ENCODE measurements at places on chromosomes 11 and 22.

- no peak for DNase-seq
Observed at GRCh38 chr22:48247829-48248228, 1485.4 kb downstream of the TBC1D22A start.

- no peak for DNase-seq
Observed at GRCh38 chr11:73213196-73214143, 4.6 kb upstream of the P2RY2 start.

DNA sequence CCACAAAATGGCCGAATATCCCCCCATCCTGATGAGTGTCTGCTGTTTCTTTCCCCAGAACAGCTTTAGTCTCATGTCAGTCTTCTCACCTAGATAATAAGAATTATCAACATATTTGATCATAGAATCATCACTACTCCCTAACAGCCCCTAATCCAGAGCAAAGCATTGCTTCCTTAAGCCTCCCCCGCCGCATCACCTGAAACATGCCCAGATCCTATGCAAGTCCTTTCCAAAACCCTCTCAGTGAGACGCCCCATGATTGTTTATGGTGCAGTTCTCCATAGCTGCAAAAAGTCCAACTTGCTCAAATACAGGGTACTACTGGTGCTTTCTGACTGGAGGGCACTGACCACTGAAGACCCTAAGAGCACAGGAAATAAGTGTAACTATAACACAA is 20.1 kb downstream of the KCNJ1 start:
- DNase-seq = no peak

DNA sequence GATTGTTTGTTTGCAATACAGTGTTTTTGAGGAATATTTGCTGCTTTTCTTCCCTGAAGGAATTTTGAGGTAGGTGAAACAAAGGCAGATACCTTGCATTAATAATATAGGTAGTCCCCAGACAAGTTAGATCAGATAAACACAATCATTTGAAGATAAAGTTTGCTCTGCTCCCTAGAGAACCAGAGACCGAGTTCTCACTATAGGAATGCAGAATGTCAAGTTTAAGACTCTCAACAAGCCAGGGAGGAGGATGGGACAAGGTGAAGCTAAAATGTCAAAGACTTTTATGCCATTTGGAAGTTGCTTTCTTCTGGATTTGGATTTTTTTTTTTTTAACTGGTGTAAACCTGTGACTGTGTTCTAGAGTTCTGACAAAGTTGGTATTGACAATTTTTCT is 364.7 kb downstream of the TTC28 start:
- DNase-seq = no peak

- no peak for DNase-seq
Observed at GRCh38 chr11:105923252-105923651, 98.8 kb downstream of the MSANTD4 start.

- DNase-seq = no peak
Observed at GRCh38 chr11:130533113-130533798, 84.8 kb downstream of the ADAMTS15 start.

- DNase-seq = no peak
Observed at GRCh38 chr11:47967577-47968525, 12.5 kb upstream of the PTPRJ start.

DNA sequence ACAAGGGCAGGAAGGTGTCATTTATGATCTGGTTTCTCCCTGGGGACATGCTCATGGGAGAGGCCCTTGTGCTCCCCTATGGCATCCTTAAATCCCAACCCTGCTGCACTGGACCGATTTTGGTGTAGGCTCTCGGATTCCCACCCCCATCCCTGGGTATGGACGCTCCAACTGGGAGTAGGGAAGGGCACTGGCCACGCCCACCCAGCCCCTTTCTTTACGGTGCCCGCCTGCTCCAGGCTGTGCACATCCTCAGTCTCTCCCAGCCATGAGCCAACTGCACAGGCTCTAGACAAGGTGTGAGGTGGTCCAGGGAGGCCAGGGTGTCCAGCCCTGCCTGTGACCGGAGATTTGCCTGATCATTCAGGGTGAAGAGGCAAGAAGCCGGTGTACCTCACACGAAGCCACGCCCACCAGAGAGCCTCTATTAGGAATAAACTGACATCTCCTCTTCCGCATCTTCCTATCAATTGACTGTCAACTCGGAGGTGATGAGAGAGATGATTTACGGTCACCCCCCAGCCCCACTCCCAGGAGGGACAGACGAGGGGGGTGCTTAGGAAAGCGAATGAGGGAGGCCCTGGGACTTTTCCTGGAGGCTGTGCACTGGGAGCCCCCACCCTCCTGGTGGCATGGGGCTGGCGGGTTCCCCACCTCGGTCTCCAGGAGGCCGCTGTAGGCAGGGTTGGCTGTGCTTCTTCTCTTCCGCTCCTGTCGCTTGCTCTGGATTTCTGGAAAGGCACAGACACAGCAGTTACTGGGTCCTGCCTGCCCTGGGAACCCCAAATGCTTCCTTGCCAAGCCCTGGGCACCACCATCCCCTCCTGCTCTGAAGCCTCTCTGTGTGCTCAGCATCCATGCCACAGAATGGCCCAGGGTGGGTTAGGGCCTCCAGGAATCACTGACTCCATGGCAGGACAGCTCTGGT is 116.7 kb downstream of the PHF21B start:
- no peak for DNase-seq

GRCh38 chr11:62269654-62270278 is at the start of gene SCGB2A2:
SCGB2A2 (plus strand) TSS chr11:62270158; CDS start chr11:62270217, 59 bp downstream.
- DNase-seq = no peak

DNA sequence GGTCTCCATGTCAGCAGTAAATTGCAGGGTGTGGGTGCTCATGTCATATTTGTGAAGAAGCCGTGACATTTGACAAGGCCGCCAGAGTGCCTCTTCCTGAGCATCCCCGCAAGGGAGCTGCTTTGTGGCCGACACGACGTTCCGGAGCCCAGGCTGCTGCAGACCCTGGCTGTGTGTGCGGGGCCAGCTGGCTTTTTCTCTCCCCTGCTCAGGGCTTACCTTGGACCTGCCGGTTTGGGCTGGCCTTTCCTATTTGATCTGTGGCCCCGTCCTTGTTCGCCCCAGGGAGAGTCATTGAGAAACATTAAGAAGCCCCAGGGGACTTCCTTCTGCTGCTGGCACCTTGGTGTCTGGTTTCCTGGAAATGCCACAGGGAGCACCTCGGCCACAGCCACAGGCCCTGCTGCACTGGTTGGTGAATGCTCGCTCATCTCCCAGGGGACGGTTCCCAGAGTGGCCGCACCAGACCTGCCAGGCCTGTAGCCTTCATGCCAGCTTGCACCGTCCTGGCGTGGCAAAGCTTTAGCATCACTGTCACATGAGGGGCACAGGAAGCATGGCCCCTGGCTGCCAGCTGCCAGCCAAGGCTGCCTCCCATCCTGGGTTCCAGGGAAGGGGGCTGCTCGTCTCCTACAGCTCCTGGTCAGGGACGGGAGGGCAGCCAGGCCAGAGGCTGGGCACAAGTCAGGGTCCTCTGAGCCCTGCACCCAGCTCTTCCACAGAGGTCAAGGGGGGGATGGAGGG is 5.4 kb downstream of the GRK2 start:
- no peak for DNase-seq

DNA sequence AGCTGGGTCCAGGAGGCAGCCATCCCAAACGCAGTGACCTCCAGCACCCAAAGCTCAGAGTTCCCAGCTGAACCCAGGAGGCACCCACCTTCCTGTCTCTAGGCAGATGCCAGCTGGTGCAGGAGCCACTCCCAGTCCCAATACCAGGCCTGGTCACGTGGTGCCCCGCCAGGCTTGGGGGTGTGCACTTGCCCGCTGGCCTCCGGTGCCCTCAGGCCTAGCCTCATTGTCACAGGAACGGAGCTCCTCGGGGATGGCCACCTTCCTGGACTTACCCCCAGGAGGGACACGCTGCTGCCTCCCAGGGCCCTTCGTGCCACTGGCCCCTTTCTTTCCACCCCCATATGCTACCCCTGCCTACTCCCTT is 4.6 kb downstream of the BID start:
- no peak for DNase-seq

- DNase-seq = no peak
Observed at GRCh38 chr11:122393209-122393860, 262.2 kb upstream of the UBASH3B start.

DNA sequence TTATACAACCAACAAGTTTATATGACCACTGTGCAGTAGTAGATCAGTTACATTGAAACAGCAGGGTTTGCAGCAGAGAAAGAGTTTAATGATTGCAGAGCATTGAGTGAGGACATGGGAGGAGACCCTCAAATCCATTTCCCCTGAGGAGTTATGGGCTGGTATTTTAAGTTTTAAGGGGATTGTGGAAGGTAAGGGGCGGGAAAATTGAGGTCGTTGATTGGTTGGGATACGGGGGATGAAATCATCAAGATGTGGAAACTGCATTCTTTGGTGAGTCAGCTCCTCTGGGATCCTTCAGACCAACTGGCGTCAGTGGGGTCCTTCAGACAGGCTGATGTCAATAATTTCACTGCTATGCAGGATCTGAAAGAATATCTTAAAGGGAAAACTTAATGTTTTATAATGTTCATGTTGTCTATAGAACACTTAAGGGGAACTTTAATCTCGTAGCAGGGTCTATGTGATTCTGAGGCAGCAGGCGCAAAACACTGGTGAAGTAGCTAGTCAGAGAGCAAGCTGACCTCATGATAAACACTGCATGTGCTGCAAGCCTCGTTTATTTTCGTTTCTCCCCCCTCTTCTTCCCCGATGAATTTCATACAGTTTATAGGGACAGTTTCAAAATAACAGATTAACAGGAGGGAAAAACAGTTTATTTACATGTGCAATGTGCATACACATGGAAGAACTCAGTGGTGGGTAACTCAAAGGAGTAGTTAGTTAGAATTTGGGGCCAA is 17.4 kb upstream of the BACE1-AS start:
- DNase-seq = no peak

DNA sequence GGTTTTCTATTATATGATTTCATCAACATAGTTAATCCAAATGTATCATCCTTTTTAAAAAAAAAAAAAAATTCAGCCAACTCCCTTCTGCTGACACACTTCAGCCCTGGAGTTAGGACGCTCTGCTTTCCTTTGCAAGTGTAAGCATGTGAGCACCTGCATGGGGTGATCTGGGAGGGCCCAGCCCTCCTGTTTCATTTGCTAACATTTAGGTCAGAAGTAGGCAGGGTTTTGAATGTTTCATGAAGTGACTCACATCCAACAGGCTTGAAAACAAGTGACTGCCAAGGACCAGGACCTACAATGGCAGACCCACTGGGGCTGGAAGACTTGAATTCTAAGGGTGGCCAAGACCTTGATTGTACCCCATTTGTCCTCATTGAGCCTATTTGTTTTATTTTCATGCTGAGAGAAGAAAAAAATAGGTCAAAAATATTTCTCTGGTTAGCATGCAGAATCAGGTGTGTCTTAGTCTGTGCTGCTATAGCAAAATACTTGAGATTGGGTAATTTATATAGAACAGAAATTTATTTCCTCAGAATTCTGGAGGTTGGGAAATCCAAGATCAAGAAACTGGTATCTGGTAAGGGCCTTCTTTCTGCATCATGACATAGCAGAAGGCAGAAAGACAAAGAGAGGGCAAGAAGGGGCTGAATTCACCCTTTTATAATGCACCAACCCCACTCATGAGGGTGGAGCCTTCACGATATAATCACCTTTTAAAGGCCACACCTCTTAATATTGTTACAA is 137.6 kb downstream of the CD44 start:
- DNase-seq = no peak

- DNase-seq = peak; percentile 93
Observed at GRCh38 chr22:39519681-39520225, 609 bp upstream of the ATF4 start.

- peak; percentile 58 for DNase-seq
Observed at GRCh38 chr11:124865902-124866851, 945 bp downstream of the ROBO3 start.

DNA sequence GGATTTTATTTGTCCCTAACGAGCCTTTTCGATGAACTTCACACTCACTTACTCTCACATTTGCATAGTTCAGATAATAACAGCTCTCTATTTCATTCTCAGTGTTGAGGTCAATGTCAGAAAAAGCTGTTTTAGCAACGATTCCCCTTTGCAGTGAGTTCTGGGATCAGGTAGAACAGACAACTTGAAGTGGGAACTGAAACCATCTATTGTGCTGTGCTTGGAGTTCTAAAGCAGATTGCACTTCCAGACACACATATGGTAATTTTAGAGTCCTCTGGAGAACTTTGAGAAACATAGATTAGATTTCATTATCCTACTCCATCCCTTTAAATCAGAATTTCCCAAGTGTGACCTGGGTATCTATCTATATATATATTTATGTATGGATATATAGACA is 124.6 kb upstream of the BLID start:
- no peak for DNase-seq

GRCh38 chr11:63613517-63614135 is 607 bp downstream of the PLAAT3 start:
- no peak for DNase-seq

GRCh38 chr11:64591257-64592233 is 525 bp downstream of the SLC22A12 start:
- no peak for DNase-seq

- DNase-seq = no peak
Observed at GRCh38 chr22:29117799-29118477, 45.1 kb downstream of the KREMEN1 start.

DNA sequence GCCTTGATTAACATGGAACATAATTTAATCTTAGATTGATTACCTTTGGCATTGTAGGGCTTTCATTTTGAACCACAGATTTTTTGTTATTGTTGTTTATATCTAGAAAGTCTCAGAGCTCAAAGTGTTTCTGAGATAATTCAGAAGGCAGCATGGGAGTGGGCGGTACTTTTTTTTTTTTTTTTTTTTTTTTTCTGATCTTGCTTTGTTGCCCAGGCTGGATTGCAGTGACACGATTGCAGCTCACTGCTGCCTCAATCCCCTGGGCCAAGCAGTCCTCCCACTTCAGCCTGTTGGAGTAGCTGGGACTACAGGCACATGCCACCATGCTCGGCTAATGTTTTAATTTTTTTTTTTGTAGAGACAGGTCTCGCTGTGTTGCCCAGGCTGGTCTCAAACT is 21.5 kb downstream of the CAT start:
- DNase-seq = no peak

GRCh38 chr22:37848587-37849088 is 581 bp upstream of the EIF3L start:
- no peak for DNase-seq

DNA sequence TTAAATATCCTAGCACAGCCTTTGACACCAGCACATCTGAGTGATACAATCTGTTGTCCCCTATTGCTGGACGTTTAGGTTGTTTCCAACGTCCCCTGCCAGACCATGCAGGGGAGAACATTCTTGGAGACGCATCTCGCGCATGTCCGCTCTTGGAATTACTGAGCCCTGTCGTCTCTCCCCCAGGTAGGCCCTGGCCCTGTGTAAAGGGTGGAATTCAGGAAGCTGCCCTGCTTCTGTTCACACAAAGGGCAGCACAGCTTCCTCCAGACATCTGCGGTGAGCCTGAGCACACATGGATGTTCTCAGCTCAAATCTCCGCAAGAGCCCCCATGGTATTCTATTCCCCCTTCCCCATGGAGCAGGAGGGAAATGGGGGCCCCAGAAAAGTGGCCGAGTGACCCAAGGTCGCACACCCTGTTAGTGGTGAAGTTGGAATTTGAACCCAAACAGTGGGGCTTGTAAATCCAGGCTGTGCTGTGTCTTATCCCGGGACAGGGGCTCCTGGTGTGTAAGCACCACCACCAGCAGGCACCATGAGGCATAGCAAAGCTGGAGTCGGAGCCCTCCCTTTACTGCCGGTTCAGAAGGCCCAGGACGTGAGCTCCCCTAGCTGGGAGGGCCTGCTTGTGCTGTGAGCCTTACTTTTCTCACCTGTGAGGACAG is 5.0 kb upstream of the FGF19 start:
- DNase-seq = no peak
